ENCODE measurements at places on chromosomes 2 and 18.
A peak's percentile ranks its signal among the peaks of the same experiment; 100 is the strongest.

GRCh38 chr2:235384624-235385023, 109.2 kb upstream of the AGAP1 start:
- DNase-seq: peak; percentile 89

GRCh38 chr2:140567734-140568133, 1563.1 kb downstream of the LRP1B start:
- no peak for DNase-seq

DNA sequence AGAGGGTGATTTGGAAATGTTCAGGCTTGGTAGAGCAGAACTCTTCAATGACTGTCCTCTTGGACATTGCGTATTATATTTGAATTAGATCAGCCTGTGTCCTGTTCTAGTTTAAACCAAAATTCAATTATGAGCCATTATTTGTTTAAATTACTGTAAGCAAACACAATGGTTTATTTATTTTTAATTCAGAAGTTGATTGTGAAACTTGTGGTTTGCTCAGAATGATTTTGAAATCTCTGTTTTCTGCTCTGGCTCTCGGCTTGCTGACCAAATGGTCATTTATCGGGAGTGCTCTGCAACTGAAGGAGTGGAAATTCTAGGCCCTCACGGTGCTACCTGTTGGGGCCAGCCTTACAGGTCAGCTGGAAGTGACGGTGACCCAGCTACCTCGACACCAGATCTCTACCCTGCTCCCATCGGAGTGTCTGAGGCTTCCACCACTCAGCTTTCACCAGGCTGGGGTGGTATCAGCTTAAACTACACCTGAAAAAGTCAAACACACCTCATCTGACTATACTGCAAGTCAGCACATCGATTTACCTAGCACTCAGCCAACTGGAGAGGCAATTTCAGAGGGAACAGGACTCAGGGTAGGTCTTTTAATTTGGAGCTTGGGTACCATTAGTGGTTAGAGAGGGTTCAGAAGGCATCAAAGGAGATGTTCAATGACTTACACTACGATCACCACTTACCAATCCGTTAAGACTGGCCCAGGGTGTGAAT, 36.8 kb upstream of the GPD2 start:
- DNase-seq: no peak

DNA sequence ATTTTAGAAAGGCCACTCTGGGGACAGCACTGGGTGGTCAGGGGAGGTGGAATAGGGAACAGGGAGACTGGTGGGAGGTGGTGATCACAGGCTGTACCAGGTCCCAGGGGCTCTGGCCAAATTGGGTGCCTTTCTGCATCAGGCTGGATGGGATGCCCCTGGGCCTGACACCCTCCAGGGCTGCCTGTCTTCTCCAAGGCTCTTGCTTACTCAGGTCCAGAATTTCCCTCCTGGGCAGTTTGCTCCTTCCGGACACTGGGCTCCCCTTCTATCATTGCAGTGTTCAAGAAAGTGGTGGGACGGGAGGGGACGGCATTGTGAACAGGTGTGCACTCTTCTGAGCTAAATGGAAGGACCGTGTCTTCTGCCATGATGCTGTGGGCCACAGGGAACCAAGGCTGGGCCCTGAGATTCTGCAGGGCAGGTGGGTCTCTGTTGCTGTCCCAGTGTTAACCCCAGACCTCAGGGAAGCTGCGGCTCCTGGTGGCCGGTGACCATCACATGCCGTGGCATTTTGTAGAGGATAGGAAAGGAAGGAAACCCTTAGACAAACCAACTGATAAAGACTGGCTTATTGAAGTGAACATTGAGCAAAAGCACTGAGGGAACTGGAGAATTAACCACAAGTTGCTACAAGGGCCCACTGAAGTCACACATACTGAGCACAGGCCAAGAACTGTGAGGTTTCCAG, 93.7 kb upstream of the HS6ST1 start:
- no peak for DNase-seq

DNA sequence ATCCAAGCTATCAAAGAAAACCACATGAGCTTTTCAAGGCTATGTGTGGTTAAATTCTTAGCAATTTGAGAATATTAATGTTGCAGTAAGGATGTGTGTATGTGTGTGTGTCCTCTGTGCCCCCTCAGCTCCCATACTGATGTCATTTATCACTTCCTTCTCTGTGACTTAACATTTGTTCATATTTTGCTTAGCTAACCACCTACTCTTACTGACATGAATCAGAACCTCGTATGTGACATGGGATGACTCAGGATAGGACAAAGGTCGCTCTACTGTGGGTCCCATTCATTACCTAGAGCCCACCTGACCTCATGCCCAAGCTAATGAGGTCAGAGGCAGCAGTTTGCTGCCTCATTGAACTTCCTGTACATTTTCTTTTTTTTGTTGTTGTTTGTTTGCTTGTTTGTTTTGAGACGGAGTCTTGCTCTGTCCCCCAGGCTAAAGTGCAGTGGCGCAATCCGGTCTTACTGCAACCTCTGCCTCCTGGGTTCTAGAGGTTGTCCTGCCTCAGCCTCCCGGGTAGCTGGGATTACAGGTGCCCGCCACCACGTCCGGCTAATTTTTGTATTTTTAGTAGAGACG, 36.3 kb downstream of the MOGAT1 start:
- DNase-seq: no peak

DNA sequence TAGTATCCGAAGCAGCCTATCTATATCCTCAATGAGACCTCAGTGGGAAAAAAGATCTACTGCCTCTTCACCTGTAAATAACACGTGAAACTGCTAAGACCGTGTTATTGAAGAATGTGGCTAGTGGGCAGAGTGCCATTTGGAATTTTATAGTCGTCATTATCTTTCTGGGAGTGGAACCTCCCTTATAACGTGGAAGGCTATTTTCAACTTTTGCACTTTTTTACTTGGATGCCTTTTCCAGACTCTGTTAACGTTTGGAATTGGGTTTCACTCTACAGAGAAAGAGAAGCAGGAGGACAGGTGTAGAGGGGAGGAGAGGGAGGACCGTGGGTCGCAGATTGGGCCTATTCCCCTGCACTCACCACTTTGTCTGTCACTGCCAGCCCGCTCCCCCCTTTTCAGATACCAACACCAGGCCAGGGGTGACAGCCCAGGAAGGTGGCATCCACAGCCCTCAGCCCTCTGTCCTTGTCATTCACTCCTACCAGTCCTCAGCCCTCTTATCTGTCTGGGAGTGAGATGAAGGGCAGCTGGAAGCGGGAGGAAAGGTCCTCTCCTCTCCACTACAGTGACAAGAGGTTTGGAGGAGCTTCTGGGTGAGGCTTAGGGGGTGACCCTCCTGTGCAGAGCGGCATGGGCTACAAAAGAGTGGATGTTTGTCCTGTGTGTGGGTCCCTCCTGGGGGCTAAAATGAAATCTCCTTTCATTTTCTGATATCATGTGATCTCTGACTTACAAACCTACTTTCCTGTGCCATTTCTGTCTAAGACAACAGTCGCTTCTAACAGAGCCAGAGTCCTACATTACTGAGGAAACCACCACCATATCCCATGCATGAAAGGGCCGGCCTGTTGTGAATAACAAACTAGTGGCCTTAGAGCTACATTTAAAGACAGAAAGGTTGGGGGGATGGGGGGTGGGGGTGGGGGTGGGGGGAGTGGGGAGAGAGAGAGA, 23.9 kb upstream of the CEP68 start:
- no peak for DNase-seq

GRCh38 chr2:2851806-2852777, 521.0 kb upstream of the MYT1L start:
- no peak for DNase-seq

DNA sequence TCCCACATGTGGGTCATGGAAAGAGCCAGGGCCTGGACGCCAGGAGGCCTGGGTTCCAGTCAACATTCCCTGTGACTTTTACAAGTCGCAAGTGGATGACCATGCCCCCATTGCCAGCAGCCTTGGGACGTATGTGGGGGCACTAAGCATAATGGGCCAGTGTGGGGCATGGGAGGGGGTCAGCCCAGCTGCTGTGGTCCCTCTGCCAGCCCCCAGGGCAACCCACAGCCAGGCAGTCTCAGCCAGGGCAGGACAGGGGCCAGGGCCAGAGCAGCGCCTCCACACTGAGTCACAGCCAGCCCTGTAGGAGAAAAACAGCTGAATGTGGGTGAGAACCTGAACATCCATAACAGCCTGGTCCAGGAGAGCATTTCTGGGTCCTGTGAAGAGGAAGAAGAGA, 173.2 kb downstream of the GFPT1 start:
- no peak for DNase-seq

DNA sequence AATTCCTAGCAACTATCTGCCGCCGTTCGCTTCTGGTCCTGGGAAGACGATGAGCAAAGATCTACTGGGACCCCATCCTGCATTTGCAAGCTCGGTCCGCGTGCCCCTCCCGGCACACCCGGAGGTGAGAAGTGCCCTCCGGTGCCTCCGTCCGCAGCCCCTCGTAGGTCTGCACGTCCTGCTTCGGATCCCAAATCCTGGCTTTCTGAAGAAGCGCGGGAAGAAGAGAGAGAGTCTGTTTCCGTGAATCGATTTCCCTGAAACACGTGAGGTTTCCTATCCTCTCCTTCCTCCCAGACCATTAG, 5.0 kb upstream of the OSR1 start:
- no peak for DNase-seq

GRCh38 chr2:183078163-183078463, 434 bp upstream of the DUSP19 start:
- no peak for DNase-seq

- no peak for DNase-seq
These were observed 62.6 kb downstream of the MOGAT1 start for GRCh38 chr2:222733846-222734702.

Measured in hippocampal formation (tissue), 2 donors.